Small intestine (tissue), 16 donors: ENCODE measurements at places on chromosomes 4 and X. TPM values are rescaled to one million over a fixed set of nuclear protein-coding genes. Genes with fewer than 3 reads are reported as not detected.

Gene S100P
- polyA plus RNA-seq: 63.5 TPM

Gene CABS1
- polyA plus RNA-seq: not detected

Gene C4orf50
- 0.49 TPM for polyA plus RNA-seq

Gene TMPRSS11D
- 0.06 TPM for polyA plus RNA-seq

Gene F8
- polyA plus RNA-seq: 1.4 TPM

Gene EFHC2
- polyA plus RNA-seq: 0.78 TPM

Gene HTR2C
- polyA plus RNA-seq: not detected

Gene STK32B
- 0.58 TPM for polyA plus RNA-seq

Gene CCSER1
- 8.7 TPM for polyA plus RNA-seq

Gene VCX2
- polyA plus RNA-seq: not detected

Gene TMEM154
- polyA plus RNA-seq: 0.86 TPM

Gene PPEF2
- not detected for polyA plus RNA-seq

Gene KIAA0232
- 6.7 TPM for polyA plus RNA-seq

Gene MORF4L2
- 313 TPM for polyA plus RNA-seq

Gene MGARP
- not detected for polyA plus RNA-seq

Gene KLHL34
- polyA plus RNA-seq: 0.81 TPM

Gene FABP2
- 100 TPM for polyA plus RNA-seq

Gene PNCK
- 1.1 TPM for polyA plus RNA-seq

Gene HPGDS
- 2.5 TPM for polyA plus RNA-seq

Gene HSFX4
- polyA plus RNA-seq: 0.06 TPM

Gene MXRA5
- under 0.01 TPM for polyA plus RNA-seq

Gene CXXC4
- polyA plus RNA-seq: 15.3 TPM

Gene SHOX
- not detected for polyA plus RNA-seq

Gene TMEM271
- polyA plus RNA-seq: not detected

Gene F9
- polyA plus RNA-seq: not detected

Gene PPM1K
- polyA plus RNA-seq: 5.5 TPM

Gene PRSS12
- polyA plus RNA-seq: 12.7 TPM

Gene CXCL11
- polyA plus RNA-seq: not detected

Gene PABPC4L
- not detected for polyA plus RNA-seq

Gene FAM149A
- 6.8 TPM for polyA plus RNA-seq

Gene MED28
- polyA plus RNA-seq: 8.6 TPM

Gene SLC25A14
- 19.1 TPM for polyA plus RNA-seq

Gene CT83
- polyA plus RNA-seq: not detected

Gene CD38
- 2.7 TPM for polyA plus RNA-seq

Gene NIPAL1
- polyA plus RNA-seq: 2.2 TPM

Gene NWD2
- not detected for polyA plus RNA-seq

Gene ZNF141
- 1.9 TPM for polyA plus RNA-seq

Gene COL4A6
- polyA plus RNA-seq: not detected

Gene TRIM2
- 22.7 TPM for polyA plus RNA-seq

Gene PAGE4
- polyA plus RNA-seq: not detected

Gene CTBP1
- polyA plus RNA-seq: 128 TPM

Gene RNF128
- 47.6 TPM for polyA plus RNA-seq

Gene MAGEB6B
- not detected for polyA plus RNA-seq

Gene MAGED4
- 0.27 TPM for polyA plus RNA-seq

Gene FAM241A
- polyA plus RNA-seq: 1.1 TPM

Gene PDHA1
- 153 TPM for polyA plus RNA-seq

Gene POF1B
- 98.1 TPM for polyA plus RNA-seq
